ENCODE measurements at places on chromosomes 5 and 9. TPM values are rescaled to one million over a fixed set of nuclear protein-coding genes. Genes with fewer than 3 reads are reported as not detected.

NOL8 gene
- total RNA-seq: 25.1 TPM

FSTL4 gene
- 0.58 TPM for total RNA-seq

ADGRD2 gene
- not detected for total RNA-seq

AQP3 gene
- total RNA-seq: 26.2 TPM

ANKRD18A gene
- 11.8 TPM for total RNA-seq

MLANA gene
- not detected for total RNA-seq

PCDHGA10 gene
- total RNA-seq: 6.2 TPM

C9orf72 gene
- total RNA-seq: 12.0 TPM

DNA sequence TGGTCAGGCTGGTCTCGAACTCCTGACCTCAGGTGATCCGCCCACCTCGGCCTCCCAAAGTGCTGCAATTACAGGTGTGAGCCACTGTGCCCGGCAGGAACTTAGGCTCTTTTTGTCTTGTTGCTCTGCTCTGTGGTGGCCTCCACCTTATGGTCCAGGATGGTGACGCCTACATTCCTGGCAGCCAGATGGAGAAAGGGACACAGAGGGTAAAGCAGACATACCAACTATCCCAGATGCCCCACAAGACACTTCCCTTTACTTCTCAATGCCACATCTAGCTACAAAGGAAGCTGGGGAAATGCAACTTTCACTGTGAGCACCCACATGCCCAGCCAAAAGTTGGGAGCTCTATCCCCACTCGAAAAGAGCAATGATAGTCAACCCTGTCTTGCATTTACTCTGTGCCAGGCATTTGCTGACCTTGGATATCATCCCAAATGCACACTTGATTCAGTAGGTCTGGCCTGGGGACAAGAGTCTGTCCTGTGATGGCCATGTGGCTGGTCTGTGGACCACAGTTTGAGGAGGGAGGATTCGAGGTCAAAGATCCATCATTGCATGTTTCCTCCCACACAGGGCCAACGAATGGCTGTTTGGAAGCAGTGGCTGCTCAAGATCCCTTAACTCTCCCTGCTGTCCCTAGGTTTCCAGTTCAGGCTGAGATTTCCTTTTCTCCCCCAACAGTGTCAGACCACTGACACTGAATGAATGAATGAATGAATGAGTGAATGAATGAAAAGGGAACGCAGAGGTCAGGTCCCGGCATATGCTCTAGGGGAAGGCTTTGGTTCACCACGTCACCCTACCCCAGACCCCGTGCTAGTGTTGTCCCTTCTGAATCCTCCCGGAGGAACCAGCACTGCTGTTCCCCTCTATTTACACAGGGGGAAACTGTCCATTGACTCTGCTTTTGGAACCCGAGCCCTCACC, 1.4 kb upstream of the ERGIC1 start:
- DNase-seq: no peak

DNA sequence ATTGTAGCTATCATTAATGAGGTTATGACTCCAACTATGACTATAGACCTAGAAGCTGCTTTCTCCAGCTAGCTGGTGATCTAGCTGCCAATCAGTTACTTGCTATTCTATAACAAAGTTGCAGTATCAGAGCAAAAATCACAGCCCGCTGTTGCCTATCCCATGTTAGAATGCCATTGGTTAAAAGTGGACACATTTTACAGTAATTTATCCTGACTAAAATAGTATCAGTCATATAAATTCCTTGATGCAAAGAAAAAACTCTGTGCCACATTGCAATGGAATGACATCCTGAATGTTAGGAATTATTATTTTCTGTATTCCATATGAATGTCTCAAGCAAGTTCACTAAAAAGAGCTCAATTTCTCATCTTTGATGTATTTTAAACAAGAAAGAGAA, 626.5 kb downstream of the PDE4D start:
- DNase-seq: no peak

DNA sequence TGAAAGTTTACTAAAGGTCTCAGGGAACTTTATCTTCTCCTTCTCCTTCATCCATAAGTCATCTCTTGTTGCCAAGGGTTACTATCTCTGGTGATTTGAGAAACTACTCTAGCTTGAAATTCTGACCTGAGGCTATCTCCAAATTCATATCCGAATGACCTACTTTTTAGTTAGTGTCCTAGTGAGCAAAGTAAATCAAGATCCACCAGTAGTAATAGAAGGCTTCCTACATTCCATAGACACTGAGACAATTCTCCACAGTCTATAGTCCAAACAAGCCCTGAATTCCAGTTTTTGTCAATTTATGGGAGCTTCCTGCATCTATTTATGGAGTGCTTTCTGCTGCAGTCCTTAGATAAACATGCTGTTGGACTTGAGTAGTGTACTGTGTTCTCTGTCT, 5.0 kb downstream of the IL7R start:
- no peak for DNase-seq

DNA sequence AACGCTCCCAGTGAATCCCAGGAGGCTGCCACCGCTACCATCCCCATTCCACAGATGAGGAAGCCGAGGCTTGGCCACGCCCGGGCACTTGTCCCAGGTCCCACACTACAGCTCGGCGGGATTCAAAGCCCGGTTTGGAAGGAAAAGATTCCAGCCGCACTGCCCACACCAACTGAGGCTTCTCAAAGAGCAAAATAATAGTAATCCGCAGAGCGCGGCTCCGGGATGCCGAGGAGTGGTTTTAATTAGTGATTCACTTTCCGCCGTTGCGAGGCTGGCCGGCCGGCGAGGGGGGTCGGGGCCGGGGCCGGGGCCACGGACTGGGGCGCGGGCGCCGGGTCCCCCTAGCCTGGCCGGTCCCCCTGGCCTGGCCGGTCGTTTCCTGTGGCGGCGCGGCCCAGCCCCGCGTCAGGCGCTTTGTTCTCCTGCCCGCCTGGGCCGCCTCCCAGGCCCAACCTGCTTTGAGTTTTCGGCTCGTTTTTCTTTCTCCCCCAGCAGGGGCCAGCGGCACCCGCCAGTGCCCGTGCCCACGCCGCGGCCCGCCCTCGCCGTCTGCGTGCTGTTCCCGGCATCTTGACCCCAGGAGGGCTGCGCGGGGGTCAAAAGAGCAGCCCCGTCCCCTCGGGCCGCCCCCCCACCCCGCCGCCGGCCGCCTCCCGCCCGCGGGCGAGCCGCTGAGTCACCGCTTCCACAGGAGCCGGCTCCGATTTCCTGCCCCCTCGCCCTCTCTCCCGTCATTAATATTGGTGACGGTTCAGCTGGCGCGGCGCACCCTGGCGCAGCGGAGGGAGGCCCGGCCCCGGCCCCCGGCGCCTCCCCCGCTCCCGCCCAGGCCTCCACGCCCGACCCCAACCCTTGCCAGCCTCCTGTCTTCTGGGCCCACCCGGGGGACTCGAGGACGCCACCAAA, 31.2 kb downstream of the FGF18 start:
- peak; percentile 48 for DNase-seq

DNA sequence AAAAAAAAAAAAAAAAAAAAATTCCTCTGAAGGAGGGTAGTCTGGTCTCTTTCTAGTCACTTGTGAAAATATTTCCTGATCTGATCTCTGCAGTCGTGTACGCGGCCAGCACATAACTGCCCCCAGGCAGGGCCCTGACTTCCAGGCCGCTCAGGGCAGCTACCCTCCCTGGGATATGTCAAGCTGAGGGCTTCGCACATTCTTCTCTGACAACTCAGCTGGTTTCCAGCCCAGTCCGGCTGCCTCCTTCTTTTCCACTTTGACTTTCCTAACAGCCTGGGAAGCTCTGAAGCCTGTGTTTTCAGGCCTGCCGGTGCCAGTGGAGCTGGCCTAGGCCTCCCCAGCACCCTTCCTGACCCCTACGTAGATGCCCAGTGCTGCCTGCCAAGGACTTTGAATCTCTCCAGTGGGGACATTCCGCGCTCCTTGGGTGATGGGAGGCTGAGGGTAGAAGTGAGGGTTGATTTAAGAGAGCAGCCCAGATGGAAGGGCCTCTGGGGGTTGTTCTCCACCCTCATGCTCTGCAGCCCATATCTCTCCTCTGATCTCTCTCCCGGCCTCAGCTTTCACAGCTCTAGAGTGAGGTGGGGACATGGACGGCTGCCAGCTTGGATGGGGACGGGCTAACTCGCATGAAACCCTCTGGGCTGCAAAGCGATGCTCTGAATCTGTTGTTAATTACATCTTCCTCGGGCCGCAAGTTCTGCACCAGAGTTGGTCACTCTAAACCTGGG, 20.7 kb downstream of the COL5A1 start:
- peak; percentile 75 for DNase-seq

DNA sequence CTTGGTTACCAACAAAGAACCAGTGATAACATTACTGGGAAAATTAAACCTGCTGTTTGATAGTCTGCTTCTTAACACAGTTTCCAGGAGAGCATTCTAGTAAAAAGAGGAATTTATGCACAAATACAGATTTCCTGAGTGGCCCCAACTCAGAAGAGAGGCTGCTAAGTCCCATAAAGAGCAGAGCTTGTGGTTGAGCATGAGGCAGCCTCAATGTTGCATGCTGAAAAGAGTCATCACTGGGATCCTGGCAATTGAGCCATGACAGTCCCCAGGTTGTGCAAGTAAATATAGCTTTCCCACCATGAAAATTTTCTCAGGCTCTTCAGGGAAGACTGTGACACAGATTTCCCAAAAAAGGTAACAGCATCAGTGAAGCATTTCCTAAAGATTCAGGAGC, 47.5 kb upstream of the ADRB2 start:
- no peak for DNase-seq

GRCh38 chr9:124102363-124102762, 90.8 kb downstream of the LHX2 start:
- DNase-seq: no peak

DNA sequence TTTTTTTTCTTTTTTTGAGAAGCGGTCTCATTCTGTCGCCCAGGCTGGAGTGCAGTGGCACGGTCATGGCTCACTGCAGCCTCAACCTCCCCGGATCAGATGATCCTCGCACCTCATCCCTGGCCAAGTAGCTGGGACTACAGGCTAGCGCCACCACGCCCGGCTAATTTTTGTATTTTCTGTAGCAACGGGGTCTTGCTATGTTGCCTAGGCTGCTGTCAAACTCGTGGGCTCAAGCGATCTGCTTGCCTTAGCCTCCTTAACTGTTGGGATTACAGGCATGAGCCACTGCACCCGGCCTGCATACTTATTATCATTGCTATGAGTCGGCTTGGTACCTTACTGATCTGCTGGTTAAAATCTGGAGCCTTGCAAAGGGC, 790 bp upstream of the IARS1 start:
- DNase-seq: no peak

- no peak for DNase-seq
Observed at GRCh38 chr9:14304259-14304658, 9.7 kb downstream of the NFIB start.

DNA sequence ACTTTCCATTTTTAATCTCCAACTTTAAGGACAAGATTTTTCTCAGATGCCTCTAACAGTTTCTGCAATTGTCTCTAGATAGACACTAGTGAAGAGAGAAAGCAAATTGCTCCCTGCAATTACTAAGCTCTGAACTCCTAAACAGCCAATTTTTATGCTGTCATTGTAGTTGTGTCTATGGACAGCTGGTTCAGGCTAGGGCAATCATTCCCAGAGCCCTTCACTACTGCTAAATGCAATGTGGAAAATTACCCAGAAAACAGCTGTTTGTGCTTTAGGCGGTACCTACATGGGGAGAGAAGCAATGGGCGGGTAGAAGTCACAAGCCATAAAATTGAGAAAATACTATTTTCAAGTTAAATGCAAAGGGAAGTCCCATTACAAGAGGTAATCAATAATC, 211.6 kb downstream of the SPOCK1 start:
- no peak for DNase-seq

- no peak for DNase-seq
Observed at GRCh38 chr5:179375831-179376365, 30.6 kb upstream of the ADAMTS2 start.

DNA sequence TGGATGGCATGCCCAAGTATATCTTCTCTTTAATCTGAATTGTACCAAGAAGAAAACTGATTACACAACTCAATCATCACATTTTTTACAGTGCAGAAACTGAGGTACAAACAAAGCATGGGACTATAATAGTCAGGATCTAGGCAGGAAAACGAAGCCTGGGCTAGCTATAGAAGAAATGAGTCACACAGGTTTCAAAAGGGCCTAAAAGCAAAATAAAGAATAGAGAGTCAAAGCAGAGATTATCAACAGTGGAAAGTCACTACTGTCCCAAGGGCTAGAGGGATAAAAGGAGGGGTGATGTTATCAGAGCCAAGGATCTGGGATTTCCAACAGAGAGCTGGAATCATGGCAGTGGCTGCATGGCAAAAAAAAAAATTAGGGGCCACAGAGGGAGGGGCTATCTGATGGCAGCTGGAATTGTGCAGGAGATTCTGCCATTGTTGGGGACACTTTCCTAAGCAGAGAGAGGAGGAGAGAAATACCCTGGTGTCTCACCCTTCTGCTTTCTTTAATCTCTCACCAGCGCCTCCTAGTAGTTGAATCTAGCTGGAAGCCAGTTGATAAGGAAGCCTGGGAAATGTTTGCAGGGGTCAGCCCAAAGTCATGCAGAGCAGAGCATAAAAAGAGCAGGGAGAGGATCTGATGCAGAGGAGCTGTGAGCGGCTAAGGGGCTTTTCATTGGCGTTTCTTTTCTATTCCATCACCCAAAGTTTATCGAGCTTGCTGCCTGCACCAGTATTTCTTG, 343.2 kb downstream of the ACTL7B start:
- DNase-seq: no peak

DNA sequence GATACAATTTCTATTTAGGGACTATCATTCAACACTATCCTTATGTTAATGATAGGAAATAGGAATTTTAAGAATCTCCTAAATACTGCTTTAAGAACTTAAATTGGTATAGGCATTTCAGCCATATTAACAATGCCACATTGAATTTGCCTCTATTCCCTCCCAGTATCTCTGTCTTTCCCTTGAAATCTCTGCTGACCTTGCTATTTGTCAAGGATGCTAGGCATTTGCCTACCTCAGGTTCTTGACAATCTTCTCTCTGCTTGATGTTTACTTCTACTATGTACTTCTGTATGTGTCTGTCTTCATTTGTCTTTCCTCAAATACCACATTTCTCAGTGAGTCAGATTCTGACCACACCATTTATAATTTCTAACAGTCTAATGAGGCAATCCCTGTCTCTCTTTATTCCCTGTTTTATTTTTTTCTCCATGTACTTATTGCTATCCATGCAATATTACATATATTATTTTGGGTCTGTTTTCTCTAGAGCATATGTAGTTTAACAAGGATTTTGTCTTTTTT, 1461.4 kb upstream of the CDH9 start:
- DNase-seq: no peak

- no peak for DNase-seq
Observed at GRCh38 chr9:78053627-78054026, 22.0 kb upstream of the GNAQ start.

GRCh38 chr9:128245421-128246151, 30.2 kb downstream of the GOLGA2 start:
- DNase-seq: no peak

GRCh38 chr5:154271936-154272514, 81.5 kb downstream of the GALNT10 start:
- DNase-seq: no peak

DNA sequence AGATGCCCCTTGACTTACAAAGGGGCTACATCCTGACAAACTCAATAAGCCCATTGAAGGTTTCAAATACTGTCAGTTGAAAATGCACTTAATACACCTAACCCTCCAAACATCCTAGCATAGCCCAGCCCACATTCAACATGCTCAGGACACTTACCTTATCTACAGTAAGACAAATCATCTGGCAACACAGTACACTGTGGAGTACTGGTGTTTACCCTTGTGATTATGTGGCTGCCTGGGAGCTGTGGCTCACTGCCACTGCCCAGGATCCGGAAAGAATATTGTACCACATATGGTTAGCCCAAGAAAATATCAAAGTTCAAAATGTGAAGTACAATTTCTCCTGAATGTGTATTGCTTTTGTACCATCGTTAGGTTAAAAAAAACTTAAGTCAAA, 562.2 kb downstream of the HTR1A start:
- no peak for DNase-seq

Measured in mucosa of gallbladder (tissue), 1 donor.